Fibroblast of skin of left biceps (primary cell): ENCODE measurements at places on chromosomes 3 and 15.

- DNase-seq = peak; percentile 87
Measured at GRCh38 chr3:97871801-97872524, 50.2 kb downstream of the CRYBG3 start.

GRCh38 chr3:11459186-11459824, 184.4 kb downstream of the VGLL4 start:
- peak; percentile 90 for DNase-seq

- no peak for DNase-seq
Measured at GRCh38 chr3:14425581-14426304, 23.3 kb downstream of the SLC6A6 start.

DNA sequence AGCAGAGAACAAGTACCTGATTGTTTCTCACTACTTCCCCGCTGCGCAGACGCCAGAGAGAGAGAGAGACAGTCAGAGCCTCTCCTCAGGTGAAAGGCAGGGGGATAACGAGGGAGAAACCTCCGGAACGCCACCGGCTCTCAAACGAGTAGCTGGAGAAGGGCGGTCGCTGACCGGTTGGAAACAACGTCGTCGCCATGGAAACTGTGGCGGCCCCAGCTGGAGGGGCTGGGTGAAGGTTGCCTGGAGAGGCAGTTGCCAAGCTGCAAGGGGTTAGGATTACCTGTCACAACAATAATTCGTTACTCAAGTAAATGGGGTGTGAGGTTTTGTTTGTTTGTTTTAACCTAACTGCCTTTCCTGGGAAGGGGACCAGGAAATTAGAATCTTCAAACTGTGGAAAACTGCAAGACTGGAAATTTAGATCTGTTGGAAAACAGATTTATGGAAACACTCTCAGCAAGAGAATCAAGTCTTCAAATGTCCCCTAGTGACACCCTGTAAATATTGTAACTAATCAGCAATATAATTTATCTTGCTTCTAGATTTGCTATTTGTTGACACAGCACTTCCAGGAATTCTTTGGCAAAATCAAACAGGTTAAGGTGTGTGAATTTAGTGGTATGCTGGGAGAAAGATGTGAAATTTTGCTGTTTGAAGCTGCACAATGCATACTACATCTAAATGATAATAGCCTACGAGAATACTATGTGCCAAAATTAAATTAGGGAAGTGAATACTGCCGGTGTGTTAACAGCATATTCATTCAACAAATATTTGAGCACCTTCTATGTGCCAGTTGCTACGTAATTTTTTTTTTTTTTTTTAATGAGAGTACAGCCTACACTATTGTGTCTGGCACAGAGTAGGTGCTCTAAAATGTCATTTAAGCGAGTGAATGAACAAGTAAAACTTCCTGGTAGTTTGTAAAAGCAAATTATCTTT, at the start of gene DNAH12:
TSS of gene DNAH12 (minus strand) at position 164 of the 945 bp plus-strand sequence. CDS start 1,474 bp downstream, outside the sequence.
- DNase-seq = no peak

DNA sequence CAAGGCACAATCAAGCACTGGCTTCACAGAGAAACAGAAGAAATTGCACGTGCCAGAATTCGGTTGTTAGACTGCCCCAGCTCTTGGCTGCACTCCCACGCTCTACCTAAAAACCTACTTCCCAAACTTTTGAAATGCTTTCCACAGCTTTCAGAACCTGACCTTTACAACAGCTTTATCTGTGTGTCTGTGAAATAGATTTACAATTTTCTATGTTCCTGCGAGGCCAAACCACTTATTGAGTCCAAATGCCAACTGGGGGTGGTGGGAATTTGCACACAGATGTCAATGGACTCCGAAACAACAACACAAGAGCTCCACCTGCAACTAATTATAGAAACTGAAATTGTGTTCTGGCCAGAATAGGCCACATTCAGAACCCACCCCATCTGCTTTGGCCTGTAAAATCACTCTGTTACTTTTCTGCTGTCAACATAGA, 44.6 kb downstream of the ERC2 start:
- peak; percentile 6 for DNase-seq

GRCh38 chr3:15521573-15521965, at the start of gene COLQ:
Gene COLQ (minus strand): TSS chr3:15521706. CDS start chr3:15521625, 81 bp downstream.
- DNase-seq = no peak

GRCh38 chr15:60124460-60125070, 120.5 kb downstream of the FOXB1 start:
- DNase-seq = no peak

DNA sequence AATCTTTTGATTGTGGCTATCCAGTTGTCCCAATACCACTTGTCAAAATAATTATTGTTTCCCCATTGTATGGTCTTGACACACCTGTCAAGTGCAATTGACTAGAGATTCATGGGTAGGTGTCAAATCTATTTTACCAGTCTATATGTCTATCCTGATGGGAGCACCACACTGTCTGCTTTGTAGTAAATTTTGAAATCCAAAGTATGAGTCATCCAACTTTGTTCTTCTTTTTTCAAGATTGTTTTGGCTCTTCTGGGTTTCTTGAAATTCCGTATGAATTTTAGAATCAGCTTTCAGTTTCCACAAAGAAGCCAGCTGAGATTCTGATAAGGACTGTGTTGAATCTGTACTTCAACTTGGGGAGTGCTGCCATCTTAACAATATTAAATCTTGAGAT, 71.9 kb downstream of the CSNK1G1 start:
- no peak for DNase-seq
